ENCODE measurements at places on chromosomes 16 and 17. TPM values are rescaled to one million over a fixed set of nuclear protein-coding genes. Genes with fewer than 3 reads are reported as not detected.

DNA sequence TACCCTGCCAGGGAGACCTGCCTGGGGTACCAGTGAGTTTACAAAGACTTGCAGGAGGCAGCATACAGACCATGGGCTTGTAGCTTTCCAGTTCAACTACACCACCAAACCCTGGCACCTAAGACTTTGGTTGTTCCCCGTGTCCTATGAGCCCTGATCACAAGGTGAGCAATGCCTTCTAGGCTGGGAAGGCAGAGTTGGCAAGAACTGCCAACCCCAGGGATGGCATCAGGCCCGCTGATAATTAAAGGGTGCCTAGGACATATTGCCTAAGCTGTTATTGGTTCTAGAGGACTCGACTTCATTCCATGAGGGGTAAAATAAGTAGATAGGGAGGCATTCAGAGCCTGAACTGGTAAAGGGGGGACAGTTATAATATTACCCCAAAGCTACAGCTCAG is 41.3 kb downstream of the CDH13 start:
- no peak overlapping the region for H3K27ac ChIP-seq
- H3K4me1 ChIP-seq = no peaks in the 10 kb centered on the region
- H3K27me3 ChIP-seq = no peaks in the 10 kb centered on the region
- no peak for DNase-seq
- no peak overlapping the region for H3K4me3 ChIP-seq

GRCh38 chr17:286571-286970 is 66.0 kb downstream of the RPH3AL start:
- H3K27ac ChIP-seq = no peak overlapping the region
- DNase-seq = no peak
- no peaks in the 10 kb centered on the region for H3K27me3 ChIP-seq
- no peak overlapping the region for H3K4me3 ChIP-seq

GRCh38 chr16:85491058-85491771 is 121.9 kb upstream of the GSE1 start:
- no peak overlapping the region for H3K27ac ChIP-seq
- H3K4me3 ChIP-seq = no peak overlapping the region
- H3K4me1 ChIP-seq = peaks cover 7% of the 10 kb centered on the region
- DNase-seq = peak; percentile 22

The TMEM170A gene
- 34.3 TPM for total RNA-seq

DNA sequence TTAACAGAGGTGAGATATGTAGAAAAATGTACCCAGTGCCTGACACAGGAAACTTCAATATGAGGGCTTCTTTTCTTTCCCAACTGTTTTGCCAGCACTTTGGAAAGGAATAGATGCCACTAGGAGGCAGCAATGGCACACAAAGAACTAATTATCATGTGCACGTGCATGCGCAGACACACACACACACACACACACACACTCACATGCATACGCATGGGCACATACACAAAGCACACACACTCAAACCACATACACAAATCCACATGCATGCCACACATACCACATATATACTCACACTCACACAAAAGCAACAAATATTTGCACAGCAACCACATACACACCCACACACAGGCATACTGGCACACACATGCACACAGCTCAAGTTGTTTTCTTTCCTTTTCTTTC is 8.8 kb upstream of the CEP112 start:
- H3K36me3 ChIP-seq = no peaks in the 10 kb centered on the region

The CRYBA1 gene
- not detected for total RNA-seq
